Activated CD4-positive, alpha-beta T cell treated with anti-CD3 and anti-CD28 coated beads, Interleukin-2, amount 50 U/mL, for 16 hours (primary cell): ENCODE measurements at places on chromosomes 16 and 17.

DNA sequence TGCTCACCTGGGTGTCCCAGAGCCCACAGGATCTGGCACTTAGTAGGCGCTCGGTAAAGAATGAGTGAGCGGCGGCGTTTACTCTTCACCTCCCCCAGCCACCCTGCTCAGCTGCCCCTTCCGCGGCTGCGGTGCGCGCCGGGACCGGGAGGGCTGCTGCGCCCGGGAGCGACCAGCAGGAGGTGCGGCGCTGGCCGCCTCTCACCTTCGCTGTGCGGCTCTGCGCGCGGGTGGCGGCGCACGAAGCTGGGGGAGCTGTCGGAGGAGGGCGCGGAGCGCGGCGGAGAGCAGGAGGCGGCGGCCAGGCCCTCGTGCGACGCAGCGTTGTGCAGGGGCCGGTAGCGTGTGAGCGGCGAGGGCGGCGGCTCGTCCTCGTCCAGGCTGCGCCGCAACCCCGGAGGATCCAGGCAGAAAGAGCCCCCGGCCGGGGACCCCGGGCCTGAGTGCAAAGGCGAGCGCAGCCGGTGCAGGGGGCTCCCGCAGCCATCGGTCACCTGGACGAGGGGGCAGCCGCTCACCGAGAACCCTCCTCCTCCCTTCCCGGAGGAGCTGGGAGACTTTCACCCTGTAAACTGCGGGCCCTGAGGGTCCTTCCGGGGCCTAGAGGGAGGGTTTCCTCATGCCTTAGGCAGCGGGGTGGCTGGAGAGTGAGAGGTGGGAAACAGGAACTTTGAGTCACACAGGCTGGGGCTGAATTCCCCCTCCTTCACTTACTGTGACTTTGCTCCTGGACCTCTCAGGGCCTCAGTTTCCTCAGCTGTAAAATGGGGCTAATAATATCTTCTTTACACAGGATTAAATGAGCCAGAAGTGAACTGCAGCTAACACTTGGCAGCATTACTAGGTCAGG lies 12.5 kb downstream of the SAMD14 start:
- peak; percentile 51 for DNase-seq

DNA sequence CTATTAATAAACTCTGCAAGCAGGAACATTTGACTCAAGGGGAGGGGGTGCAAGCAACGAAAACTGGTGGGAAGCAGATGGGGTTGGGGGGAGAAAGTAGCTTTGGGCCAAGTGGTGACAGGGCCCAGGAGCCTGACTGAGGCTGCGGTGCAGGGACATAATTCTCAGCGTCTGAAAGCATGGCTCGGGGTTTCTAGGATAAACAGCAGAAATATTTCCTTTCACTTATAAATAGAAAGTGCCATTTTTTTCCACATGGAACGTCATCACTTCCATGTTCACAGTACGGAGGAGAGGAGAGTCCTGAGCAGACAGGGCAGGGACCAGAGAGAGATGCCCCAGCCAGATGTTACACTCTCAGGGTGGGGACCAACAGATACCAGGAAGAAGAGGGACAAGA lies 197.1 kb downstream of the ZFHX3 start:
- no peak for DNase-seq

DNA sequence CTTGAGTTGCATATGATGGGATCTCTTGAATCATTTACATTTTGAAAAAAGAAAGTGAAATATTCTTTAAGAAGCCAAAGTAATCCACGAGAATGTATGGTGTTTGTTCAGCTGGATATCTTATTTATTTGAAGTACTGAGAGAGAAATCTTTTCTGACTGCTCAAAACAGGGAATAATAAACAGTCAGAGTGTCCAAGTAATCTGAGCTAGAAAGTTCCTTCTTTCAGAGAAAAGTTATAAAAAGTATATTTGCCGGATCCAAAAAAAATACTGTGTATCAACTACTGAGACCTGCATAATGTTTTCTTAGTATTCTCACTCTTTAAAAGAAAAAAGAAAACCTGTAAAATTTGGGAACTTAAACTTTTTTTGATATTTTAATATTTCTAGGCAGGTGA lies 350.8 kb downstream of the WWOX start:
- DNase-seq = no peak

DNA sequence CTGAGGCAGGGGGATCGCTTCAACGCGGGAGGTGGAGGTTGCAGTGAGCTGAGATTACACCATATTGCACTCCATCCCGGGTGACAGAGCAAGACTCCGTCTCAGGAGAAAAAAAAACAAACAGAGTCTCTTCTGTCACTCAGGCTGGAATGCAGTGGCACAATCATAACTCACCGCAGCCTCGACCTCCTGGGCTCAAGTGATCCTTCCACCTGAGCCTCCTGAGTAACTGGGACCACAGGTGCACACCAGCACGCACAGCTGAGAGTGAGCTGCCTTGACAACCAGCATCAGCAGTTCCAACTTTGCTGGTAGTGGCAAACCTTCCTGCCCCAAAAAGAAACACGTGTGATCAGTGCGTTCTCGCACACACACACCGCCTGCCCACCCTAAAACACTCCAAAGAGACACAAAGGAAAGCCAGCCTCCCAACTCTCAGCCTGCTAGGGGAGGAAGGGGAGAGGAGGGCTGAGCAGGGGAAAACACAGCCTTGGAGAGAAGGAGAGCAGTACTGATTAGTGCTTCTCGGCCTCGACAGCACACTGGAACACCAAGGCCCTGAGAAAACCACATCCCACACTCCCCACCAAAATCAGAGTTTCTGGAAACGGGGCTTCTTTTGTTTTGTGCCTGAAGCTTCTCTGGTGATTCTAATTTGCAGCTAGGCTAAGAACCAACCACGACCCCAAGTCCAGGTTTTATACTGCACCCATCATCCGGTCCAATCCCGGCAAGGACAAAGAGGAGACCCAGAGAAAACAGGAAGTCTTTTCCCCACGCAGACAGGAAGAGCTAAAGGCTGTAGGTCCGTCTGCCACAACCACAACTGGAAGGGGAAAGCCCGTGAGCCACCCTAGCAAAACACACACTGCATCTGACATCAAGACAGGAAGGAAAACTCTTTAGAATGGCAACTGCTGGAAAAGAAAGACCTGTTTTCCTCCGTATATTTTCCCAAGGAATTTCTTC lies 28.8 kb downstream of the ZCCHC14 start:
- DNase-seq = peak; percentile 57

- no peak for DNase-seq
Observed at GRCh38 chr17:63653050-63653449, 30.8 kb downstream of the MAP3K3 start.

DNA sequence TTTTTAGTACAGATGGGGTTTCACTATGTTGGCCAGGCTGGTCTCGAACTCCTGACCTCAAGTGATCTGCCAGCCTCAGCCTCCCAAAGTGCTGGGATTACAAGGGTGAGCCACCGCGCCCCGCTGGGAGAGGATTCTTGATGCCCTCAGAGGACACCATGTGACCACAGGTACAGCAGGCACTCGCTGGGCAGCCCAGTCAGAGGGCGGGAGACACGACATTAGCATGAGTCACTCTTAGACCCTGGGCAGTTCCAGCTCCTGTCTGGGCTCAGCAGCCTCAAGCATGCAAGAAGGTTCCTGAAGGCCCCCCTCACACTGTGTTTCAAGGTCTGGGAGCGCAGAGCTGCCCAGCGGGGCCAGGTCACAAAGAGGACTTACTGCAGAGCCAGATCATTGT lies 11.9 kb downstream of the STAC2 start:
- no peak for DNase-seq

DNA sequence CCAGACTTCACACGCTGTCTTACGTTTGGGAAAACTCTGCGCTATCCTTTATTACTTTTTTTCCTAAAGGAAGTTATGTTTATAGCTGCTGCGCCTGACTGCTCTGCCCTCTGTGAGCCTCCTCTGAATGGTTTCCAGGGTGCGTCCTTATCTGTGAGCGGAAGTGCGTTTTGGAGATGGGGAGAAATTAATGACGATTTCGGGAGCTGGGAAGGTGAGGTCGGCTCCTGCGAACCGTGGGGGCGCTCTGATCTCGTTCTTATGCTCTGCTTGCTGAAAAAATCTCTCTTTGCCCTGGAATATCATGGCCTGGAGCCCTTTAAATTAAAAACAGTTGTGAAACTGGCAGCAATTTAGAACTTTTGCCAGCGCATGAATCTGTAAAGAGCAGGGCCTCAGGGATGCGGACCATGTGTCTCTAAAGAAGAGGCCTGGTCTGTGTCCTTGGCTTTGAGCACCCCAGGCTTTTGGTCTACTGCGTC lies 135.7 kb upstream of the ZFHX3 start:
- DNase-seq = no peak

GRCh38 chr17:44218344-44219107 lies 949 bp downstream of the UBTF start:
- peak; percentile 91 for DNase-seq

GRCh38 chr16:82195917-82196494 lies 26.0 kb upstream of the MPHOSPH6 start:
- DNase-seq = no peak

DNA sequence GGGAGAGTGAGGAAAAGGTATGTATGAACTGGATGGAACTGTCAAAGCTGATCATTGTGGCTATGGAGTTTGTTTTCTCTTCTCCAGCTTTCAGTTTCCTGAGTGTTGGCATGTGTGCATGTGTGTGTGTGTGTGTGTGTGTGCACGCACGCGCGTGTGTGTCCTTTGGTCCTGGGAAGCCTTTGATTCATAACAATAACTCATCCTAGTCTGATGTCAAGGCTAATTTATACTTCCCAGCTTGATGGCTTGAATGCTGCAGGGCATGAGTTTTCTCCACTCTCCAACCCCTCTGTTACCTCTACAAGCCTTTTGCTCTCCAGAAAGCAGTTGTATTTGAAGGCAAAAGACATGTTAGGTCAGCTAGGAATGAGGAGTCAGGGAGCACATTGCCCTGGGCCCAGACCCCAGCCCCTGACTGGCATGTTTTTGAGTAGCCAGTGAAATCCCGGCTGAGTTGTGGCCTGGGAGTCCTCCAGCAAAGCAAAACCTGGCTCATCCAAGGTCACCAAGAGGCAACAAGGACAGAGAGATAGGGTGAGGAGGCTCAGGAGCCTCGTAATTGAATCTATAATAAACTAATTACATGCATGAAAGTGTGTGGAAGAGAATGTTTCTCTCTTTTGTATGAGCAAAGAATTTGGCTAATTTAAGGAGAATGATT lies 8.9 kb upstream of the CDC42EP4 start:
- no peak for DNase-seq

GRCh38 chr16:19389246-19389645 lies 28.4 kb upstream of the TMC5 start:
- peak; percentile 33 for DNase-seq

DNA sequence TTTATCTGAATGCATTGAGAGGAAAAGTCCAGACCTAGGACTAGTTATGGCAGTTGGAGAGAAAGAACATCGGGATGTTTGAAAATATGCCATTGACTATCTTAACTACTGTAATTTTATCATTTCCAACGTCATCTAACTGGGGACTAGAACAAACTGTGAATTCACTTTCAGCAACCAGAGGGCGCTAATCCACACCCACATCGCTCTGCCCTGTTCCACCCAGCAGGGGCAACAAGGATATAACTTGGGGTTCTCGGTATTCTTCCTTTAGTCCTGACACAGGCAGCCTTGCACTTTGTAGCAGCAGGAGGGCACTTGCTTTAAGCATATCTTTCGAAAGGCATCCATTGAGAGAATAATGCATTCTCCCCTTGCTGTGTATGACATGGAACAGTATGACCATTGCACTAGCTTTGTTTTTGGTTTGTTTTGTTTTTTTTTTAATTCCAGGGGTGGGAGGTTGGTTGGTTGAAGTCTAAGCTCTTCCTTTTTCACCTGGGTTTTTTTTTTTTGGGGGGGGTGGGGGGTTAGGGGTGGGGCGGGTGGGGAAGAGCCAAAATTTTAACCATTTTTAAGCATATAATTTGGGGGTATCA lies 31.5 kb downstream of the SIAH1 start:
- peak; percentile 69 for DNase-seq

DNA sequence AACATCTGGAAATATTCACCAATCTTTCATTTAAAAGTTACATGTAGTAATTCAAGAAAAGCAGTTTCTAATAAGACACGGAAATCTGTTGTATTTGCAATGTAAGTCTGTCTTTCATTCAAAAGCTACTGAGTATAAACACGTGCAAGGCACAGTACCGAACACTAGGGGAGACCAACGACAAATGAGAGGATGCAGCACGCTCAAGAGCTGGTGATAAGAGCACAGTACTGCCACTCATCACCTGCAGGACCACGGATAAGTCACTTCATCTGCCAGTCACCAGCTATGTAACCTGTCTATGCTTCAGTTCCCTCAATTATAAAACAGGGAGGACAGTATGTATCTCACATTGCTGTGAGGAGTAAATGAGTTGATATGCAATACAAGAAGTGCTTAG lies 67.1 kb downstream of the CLEC18A start:
- peak; percentile 32 for DNase-seq

DNA sequence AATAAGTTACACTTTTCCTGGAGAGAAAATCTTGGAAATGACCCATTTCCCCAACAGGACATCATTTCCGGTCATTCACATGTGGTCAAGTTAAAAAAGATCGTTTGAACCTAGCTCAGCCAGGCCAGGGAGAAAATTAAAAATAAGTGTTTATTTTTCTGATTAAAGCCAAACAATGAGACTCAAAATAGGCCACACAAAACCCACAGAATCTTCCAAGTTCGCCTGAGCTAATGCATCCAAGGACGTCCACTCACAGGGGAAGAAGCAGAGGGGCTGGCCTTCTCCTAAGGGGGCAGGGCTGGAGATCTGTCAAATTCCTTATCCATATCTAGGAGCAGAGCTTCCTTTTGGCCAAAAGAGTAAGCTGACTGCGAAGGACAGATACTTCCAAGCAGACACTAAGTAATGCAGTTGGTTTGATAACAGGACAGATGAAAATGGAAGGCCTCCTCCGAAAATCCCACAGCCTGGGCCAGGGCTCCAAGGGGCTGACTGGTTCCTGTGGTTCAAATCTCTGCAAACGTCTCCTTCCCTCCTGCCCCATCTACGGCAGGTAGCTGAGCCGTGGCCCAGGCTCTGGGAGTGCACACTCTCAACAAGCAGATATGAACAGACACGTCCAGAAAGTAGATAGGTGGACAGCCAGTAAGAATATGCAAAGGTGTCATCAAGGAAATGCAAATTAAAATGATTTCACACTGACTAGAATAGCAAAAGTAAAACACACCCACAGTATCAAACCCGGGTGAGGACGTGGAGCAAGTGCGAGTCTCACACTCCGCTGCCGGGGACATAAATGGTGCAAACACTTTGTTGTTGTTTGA lies 98.5 kb downstream of the MRM3 start:
- no peak for DNase-seq
